ENCODE measurements at places on chromosomes 11 and 22.
A peak's percentile ranks its signal among the peaks of the same experiment; 100 is the strongest.

GRCh38 chr22:48453751-48454485 lies 1373.8 kb downstream of the BRD1 start:
- DNase-seq: no peak

DNA sequence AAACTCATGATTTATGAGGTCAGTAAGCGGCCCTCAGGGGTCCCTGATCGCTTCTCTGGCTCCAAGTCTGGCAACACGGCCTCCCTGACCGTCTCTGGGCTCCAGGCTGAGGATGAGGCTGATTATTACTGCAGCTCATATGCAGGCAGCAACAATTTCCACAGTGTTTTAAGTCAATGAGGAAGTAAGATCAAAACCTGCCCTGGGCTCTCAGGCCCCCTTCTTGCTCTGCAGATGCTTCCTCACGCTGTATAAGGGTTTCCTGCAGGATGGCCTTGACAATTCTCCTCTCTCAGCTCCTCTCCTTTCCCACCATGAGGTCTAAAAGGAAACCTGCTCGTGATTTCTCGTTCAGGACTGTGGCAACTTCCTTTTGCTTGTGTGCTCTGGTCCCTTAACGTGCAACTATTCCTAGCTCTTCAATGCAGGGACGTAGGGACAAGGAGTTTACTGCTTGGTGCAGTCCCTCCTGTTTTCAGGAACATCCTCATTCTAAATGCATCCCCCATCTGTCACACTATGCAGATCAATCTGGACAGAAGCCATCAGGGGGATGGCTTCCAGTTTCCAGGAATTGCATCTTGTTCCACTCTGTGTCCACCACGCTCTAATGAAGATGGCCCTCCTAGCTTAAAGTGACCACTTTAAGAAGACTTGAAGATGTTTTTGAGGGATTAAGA lies 64.3 kb upstream of the IGLL5 start:
- DNase-seq: peak; percentile 25

DNA sequence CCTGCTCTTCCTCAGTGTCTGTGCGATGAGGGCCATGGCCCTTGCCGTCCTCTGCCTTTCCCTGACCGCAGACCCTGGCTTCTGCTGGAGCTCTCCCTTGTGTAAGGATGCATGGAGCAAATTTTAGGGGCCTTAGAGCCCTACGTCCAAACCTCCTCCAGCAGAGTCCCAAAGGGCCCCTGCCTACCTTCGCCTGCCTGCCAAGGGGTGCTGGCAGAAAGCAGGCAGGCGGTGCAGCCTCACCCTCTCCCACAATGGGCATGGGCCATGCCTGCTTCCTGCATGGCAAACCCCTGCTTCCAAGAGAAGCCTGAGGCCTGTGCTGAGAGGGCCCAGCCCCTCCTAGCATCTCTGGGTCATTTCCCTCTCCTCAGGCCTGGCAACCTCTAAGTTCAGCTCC lies 71.3 kb upstream of the FGF3 start:
- no peak for DNase-seq

GRCh38 chr11:109306322-109306721 lies 115.7 kb upstream of the C11orf87 start:
- DNase-seq: no peak

DNA sequence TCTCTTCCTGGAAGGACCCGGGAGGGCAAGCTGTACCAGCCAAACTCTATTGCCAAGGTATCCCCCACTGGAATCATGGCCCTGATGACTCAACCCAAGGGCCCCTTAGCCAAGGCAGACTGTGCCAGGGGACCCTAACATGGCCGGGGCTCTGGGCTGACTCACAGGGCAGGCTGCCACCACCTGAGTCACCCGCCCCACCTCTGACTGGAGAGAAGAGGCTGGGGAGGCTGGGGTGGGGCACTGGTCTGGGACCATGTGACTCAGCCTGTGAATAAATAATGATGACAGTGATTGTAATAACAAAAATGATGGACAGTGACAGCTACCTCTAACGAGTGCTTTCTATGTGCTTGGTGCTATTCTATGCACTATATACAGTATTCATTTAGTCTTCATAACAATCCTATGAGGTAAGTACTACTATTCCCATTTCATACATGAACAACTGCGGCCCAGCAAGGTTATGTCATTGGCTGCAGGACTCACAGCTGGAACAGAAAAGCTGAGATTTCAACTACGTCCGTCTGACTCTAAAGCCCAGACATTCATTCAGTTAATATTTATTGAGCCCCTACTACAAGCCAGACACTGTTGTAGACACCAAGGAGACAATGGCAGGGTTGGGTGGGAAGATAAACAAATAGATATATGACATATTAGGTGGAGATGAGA lies 84.2 kb downstream of the FBXO7 start:
- no peak for DNase-seq

GRCh38 chr11:122242731-122243130 lies 126.7 kb upstream of the BLID start:
- DNase-seq: peak; percentile 4

- no peak for DNase-seq
These were observed 14.5 kb downstream of the TMEM25 start for GRCh38 chr11:118545533-118545932.

GRCh38 chr11:110544779-110545178 lies 115.0 kb downstream of the FDX1 start:
- DNase-seq: no peak

DNA sequence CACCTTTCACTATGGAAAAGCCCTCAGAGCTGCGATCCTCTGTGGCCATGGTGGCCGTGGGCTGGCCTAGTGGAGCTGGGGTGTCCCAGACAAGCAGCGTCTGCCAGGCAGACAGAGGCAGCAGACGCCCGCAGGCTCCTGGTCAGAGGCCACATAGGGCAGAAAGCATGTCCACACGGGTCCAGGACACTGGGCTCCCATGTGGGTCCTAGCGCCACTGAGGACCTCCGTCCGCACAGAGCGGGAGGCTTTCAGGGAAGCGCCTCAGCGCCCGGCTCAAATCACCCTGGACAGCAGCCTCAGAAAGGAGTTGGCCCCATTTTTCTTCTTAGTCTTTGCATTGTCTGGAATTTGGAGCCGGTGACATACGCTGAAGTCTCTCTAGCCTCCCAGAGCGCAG lies 389.7 kb downstream of the BRD1 start:
- no peak for DNase-seq

GRCh38 chr11:65218446-65218845 lies 36.7 kb downstream of the CAPN1 start:
- DNase-seq: no peak

- DNase-seq: no peak
These were observed 26.9 kb upstream of the FCHSD2 start for GRCh38 chr11:73168925-73169579.

GRCh38 chr11:131626788-131627187 lies 256.4 kb downstream of the NTM start:
- DNase-seq: peak; percentile 0

DNA sequence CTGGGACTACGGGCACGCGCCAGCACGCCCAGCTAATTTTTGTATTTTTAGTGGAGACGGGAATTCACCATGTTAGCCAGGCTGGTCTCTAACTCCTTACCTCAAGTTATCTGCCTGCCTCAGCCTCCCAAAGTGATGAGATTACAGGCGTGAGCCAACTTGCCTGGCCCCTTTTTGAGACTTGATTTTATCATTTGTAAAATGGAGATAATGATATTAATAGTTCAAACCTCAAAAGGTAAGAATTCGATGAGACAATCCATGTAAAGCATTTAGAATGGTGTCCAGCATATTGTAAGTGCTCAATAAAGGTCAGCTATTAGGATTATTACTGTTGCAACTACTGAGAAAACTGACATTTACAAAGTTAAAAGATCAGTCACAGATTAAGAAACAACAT lies 2.7 kb upstream of the BACE1 start:
- DNase-seq: no peak

- peak; percentile 67 for DNase-seq
These were observed at the start of gene PTPMT1 for GRCh38 chr11:47565340-47566148. TSS of gene PTPMT1 (plus strand) at chr11:47565599. CDS start at chr11:47565623, 24 bp downstream.

DNA sequence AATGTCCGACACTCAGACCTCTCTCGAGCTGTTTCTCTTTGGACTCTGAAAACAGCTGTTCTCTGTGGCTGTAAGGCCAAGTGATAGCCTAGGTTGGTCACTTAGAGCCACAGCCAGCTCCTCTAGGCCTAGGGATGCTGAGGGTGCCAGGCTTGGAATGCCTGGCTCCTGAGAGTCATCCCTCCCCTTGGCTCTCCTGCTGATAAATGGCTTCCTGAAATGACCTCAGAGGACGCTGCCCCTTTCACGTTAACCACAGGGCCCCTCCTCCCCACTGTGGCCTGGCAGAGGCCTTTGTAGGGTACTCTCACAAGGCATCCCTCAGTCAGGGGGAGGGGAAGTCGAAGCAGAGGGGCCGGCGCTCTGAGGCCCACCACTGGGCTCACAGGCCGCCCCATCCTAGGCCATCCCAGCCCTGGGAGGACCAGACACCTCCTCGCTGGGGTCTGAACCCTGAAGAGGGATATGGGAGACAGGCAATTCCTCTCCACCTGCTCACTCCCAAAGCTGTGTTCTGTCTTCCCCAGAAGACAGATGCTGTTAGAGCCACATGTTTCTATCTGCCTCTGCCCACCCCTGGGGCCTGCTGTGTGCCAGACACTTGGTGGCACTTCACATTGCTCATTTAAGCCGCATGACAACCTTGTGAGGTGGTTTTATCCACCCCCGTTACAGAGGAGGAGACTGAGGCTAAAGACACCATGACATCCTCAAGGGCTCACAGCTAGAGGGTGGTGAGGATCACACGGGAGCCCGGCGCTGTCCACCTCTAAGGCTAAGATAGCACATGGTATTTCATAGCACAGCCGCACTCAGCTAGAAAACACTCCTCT lies 50.9 kb downstream of the ARFGAP3 start:
- DNase-seq: no peak

GRCh38 chr22:23822101-23822671 lies 16.6 kb downstream of the DERL3 start:
- no peak for DNase-seq

- DNase-seq: no peak
These were observed 199.9 kb downstream of the FAM181B start for GRCh38 chr11:82533628-82534327.

DNA sequence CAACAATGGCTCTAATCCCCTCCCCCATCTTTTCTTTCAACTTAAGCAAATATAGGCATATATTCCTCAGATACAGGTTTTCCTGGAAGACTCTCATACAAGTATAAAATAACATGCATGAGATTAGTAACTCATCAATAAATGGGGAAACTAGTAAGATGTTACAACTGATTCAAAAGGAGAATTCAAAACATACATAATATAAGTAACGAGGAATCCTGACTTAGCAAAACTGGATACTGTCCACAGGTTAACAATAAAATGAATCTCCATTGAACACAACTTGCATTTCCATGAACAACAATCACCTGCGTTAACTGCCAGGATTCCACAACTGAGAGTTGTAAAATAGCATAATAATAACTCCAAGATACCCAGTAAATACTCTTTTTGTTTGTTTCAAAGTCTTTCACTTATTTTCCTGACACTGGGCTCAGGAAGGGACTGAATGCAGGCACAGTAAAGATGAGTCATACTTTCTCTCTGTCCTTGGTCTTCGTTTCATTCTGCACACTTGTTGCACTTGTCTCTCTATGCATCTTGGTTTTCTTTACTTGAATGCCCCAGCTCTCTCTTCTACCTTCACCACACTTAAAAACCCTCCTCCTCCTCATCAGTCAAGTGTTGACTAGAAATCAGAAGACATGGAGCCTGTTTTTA lies 8.1 kb downstream of the APIP start:
- DNase-seq: no peak

DNA sequence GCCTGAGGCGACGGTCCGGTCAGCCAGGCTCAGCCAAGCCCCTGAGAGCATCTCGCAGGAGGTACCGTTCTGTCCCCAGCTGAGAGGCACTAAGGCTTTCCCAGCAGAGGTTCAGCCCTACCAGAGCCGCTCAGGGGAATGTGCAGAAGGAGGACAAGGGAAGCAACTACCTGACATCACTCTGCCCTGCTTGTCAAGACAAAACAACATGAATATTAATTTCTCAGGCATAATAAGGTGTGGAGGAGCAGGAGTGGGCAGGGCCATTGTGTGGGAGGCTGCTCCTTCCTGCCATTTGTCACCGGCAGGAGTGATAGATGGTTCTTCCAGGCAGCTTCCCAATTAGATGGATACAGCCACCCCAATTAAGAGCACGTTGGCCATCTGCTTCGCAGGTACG lies 181.4 kb downstream of the KIRREL3 start:
- DNase-seq: no peak

GRCh38 chr22:45682064-45682463 lies 10.4 kb downstream of the ATXN10 start:
- DNase-seq: peak; percentile 48

GRCh38 chr11:31109446-31109845 lies 260.1 kb downstream of the DCDC1 start:
- DNase-seq: no peak

DNA sequence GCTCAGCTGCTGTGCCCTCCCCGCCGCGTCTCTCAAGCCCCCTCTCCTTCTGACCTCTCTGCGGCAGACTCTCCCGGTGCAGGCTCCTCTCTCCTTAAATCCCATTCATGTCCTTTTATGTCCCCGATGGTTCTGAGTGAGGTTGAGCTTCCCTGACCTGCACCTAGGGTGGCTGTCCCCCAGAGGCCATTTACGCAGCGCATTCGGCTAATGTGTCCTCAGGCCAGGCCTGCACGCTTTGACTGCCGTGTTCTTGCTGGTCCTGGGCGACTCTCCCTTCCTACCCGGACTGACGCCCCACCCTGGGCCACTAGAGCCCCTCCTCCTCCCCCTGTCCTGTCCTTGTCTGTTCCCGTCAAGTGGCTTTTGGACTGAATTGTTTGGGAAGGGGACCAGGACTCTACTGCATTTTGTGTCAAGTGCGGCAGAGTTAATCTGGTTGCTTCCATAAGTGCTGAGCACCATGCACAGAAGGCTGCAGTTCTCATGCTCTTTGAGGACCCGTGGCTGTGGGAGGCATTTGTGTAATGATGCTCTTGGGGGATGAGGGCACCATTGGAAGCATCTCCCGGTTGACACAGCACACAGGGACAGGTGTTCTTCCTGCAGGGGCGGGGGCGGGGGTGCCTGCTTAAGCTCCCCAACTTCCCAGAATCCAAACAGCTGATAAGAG lies 37.1 kb downstream of the IGHMBP2 start:
- no peak for DNase-seq

- no peak for DNase-seq
These were observed 26.3 kb downstream of the KLHL22 start for GRCh38 chr22:20469110-20469868.
